ENCODE measurements at places on chromosomes 1 and 21.

- DNase-seq: no peak
Observed at GRCh38 chr1:38786040-38786436, 73.5 kb downstream of the RRAGC start.

DNA sequence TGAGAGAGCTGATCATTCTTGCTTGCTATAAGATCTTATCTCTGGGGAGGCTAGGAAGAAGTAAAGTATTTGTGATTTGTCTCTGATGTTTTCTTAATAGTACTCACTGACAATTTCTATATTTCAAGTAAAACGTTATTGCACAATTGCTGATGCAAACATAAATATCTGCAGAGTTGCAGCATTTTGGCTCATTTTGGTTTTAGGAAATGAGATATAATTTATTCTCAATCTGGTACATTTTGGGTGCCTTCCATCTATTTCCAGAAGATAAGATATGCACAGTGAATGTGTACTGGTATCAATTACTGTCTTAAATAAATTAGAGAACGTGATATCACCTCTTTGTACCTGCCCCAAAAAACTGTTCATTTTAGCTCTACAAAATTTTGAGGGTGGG is 1431.5 kb downstream of the BRINP3 start:
- DNase-seq: no peak

GRCh38 chr1:65872301-65872700 is 79.6 kb downstream of the PDE4B start:
- DNase-seq: no peak

DNA sequence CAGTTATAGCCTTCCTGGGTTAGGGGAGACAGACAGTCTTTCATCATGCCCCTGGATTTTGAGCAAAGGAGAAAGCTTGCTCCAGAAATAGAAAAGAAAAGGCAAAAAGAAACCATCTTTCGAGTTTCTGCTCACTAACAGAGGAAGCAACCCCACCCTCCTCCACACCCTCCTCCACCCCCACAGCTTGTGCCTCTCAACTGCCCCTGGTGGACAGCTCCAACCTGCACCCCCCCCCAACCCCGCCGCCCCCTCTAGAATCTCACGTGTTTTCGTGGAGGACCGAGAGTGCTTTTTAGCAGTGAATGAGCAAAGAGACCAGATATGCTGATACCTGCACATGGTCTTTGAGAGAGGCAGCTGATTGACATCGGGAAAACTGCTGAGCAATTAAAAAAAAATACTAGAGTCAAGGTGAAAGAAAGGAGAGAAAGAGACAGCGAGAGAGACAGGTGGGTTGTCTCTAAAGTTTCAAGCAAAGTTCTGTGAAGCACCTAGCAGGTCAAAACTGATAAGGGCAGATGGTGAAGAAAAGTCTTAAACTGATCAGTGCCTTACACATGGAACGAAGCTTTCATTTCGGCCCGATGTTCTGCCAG is 358.3 kb downstream of the KIF26B start:
- peak; percentile 1 for DNase-seq

GRCh38 chr1:38027201-38028104 is 14.9 kb downstream of the UTP11 start:
- DNase-seq: peak; percentile 93

DNA sequence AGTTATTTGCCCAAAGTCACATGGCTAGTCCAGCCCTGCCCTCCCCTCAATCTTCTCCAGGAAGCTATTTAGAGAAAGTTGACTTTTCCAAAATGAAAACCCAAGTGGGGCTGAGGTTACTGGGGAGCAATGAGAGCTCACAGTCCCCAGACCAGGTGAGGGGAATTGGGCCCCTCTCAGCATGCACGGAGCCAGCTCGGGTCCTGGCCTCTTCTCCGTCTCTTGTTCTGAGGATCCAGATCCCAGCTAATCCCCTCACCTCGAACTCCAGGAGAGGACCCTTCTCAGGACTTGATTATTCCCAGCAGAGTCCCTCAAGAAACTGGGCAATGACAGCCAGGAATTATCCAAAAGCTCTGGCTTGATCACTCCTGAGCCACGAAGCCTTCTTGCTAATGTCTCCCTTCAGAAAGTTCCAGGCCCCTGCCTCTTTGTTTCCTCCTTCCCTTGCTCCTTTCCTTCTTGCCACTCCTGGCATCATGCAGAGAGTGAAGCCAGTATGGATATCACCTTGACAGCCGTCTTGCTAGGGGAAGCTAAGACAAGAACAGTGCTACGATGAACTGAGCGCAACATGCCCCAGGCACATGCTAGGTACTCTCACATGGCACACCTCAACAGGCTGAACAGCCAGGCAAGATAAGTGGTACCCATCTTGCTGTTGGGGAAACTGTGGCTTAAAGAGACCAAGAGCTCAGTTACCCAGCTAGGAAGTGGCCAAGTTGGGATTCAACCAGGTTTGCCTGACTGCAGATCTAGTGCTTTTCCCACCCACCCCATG is 51.9 kb downstream of the KLHDC7A start:
- no peak for DNase-seq

Measured in NCI-H1105 treated with DMSO at 0.1 percent for 48 hours (cell line).